Activated CD4-positive, alpha-beta T cell treated with anti-CD3 and anti-CD28 coated beads, Interleukin-2, amount 10 ng/mL, durations not matched to agents 7 days and 5 days (primary cell): ENCODE measurements at places on chromosomes 13 and 19.

DNA sequence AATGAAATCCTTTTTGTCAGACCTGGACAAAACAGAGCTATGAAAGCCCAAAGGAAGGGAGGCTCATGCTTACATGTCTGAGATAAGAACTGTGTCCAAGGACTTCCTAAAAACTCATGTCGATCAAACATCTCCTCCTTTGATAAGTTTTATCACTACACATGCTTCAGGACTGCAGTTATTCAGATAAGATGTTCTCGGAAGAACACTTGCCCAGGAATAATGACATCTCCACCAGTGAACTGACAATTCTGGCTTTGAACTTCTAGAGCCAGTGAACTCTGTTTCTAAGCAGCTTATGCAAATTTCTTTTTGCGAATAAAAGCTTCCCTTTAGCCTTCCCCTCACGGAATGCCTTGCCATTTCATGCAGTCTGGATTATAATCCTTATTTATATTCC, 561.6 kb downstream of the TBC1D4 start:
- no peak for DNase-seq

DNA sequence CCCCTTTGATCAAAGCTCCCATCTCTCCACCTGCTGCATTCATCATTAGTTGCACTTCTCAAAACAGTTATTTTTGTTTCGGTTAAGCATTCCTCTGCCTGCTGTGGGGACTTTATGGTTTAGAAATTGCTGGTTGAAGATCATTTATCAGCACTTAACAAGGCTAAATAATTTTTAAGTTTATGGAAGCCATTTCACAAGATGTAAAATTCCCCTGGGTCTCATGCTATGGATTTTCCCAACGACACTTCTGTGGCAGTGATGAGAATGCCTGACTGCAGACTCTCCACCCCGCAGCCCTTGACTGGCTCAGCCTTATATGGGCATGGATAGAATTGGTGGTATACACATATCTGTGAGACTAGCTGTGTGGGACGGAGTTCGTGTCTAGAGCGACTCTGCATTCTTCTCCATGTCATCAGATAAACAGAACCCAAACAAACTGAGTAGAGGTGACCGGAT, 52.8 kb downstream of the COL4A2 start:
- no peak for DNase-seq

DNA sequence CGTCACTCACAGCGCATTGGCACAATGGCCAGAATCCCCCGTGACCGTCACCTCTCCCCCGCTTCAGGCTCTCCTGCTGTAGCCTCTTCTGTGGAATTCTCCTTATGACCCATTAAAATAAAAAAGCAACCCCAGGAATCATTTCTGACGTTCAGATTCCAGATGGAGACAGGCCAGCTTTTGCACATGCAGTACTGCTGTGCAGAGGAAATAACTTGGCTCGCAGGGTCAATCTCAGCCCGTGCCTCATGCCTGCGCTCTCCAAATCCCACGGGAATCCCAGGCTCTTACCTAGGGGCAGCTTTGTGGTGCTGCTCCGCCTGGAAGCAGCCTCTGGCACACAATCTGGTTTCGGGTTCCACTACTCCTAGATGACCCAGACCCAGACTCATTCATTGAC, 32.7 kb upstream of the SOX1 start:
- DNase-seq: no peak

DNA sequence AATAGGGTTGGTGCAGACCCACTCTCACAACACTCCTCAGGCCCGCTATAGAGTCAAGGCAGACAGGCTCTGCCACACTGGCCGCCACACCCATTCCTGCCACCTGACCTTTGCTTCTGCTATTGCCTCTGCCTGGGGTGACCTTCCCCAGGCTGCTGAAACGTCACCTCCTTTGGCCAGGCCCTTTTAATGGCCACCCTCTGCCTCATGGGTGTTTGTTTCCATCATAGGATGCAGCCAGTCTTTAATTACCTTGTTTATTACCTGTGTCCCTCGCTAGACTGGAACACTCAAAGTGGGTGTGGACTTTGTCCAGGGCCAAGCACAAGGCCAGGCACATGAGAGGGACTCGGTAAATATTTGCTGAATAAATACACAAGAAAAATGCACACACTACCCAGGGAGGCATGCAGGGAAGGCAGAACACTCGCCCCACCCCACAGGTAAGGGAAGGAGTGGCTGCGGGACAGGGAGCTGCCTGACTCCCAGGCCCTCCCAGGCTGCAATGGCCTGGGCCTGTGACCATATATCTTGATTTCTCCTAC, 3.2 kb downstream of the LSM4 start:
- no peak for DNase-seq

DNA sequence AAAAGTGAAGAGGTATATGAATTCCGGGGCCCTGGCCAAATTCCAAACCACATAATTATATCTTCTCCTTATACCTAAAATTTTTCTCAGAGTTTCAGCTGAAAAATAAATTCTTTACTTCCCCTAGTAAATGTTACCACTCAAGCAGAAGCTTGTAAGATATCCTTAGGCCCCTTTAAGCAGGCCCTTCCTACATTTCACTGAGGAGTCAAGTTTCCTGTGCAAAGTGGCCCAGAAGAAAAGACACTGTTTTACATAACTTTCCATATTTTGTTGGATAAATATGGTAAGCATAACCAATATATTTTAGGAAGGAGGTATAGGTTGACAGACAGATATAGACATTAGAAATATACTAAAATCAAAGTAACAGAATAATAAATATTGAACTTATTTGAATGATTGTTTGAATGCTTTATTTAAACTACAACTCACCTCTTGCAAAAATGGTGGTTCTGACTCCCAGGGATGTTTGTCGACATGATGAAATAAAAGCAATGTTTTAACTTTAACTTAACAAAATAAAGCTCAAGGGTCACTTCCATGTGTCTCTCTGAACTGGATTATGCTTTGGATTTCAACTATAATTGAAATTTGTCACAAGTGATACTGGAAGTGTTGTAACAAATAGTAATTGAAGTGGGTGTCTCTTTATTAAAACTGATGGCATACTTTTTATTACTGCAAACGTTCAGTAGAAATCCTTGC, 141.2 kb downstream of the SPRY2 start:
- DNase-seq: no peak

DNA sequence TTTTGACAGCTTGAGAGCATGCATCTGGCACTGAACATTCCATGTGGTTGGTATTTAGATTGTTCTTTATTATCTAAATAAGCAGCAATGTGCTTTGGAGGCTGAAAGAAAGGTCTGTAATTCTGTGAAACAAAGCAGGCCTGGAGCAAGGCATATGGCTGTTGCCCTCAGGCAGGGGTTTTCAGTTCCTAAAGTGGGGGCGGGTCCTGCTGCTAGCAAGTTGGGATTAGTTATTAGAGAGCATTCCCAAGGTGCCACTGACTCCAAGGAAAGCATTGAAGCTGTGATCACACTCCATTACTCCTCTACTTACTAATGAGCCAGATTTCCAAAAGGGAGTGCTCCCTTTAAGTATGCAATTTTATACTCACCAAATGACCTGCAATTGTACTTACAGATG, 432.2 kb downstream of the OLFM4 start:
- no peak for DNase-seq

- DNase-seq: no peak
Observed at GRCh38 chr19:1354970-1355567, 28.6 kb upstream of the NDUFS7 start.
